ENCODE measurements at places on chromosomes 7 and 10.

DNA sequence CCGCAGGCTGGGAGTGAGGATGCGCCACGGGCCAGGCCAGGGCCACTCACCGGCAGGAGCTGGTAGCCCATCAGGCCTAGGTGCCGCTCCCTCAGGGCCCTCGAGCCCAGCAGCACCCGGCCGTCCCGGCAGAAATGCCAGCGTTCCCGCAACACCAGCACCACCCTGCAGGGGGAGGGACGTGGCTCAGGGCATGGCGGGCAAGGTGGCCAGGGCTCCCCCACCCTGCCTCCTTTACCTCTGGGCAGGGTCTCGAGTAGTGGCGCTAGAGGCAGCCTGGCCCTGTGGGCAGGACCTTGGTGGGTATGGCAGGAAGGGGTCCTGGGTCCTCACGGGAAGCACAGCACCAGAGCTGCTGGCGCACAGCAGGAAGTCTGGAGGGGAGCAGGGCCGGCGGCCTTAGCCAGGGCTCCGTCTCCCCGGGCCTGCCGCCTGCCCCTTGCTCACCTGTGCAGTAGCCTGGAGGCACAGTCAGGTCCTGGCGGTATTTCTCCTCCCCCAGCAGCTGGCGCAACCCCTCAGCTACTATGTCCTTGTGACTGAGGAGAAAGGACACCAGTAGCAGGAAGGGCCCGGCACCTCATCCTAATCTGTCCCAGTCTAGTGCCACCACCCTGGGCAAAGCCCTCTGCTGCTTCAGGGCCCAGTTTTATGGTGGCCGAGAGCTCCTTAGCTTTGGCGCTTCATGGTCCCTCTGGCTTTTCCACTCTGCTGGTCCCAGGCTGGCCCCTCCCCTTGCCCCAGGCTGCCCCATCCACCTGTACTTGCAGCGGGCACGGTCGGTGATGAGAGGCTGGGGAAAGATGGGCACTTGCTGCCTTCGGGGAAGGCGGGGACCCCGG lies 3.5 kb downstream of the FASTK start:
- no peak for DNase-seq

- no peak for DNase-seq
These were observed 108.3 kb downstream of the ANK3 start for GRCh38 chr10:60281331-60281730.

GRCh38 chr7:129212596-129212995 lies 12.2 kb upstream of the AHCYL2 start:
- DNase-seq = no peak

DNA sequence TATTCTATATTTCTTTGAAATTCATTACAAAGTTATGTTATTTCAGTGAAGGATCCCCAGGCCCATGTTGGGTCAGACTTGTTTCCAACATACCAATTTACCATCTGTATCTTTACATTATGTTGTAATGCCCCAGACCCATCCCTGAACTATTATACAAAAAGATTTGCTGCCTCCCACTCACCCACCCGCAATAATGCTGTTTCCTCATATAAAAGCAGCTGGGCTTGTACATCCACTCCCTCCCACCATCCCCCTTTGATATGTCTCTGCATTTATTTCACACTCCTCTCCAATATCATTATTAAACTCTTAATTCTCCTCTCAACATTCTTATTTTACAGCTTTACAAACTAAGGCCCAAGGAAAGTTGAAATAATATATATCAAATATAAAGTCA lies 153.7 kb downstream of the DOCK4 start:
- no peak for DNase-seq

- no peak for DNase-seq
These were observed 305.8 kb upstream of the NEBL start for GRCh38 chr10:21202776-21203462.

- DNase-seq = no peak
These were observed 52.6 kb downstream of the INPP5A start for GRCh38 chr10:132590094-132590751.

DNA sequence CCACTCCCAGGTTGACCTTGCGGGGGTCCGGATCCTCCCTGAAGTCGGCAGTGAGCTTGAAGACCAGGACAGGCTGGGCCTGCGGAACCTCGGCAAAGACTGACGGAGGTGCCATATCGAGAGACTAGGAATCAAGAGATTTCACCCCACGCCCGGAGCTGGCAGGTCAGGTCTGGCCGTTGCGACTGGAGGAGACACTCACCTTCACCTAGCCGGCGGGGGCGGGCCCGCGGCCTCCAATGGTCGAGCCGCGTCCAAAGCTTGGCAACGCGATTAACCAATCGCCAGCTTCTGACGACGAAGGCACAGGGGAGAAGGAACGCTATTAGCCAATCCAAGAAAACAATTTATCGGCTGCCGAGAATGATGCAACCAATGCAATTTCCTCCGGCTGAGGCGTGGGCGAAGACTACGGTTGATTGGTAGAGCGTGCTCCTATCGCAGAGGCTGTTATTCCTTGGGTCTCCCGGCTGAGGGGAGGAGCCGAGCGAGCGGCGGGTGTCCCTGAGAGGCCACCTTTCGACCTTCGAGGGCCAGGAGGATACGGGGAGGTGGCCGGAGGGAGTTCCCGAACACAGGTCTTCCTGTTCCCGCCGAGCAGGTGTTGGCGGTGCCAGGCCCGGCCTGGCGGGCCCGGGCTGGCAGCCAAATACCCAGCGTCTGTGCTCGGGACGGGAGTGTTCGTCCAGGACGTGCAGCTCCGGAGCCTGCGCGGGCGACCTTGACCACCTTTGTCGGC lies at the start of gene GOT1:
GOT1 (minus strand) TSS at position 174 of the 739 bp plus-strand sequence; CDS start at position 115, 59 bp downstream.
- peak; percentile 86 for DNase-seq

GRCh38 chr7:157853076-157853788 lies 516.4 kb downstream of the DNAJB6 start:
- DNase-seq = no peak

DNA sequence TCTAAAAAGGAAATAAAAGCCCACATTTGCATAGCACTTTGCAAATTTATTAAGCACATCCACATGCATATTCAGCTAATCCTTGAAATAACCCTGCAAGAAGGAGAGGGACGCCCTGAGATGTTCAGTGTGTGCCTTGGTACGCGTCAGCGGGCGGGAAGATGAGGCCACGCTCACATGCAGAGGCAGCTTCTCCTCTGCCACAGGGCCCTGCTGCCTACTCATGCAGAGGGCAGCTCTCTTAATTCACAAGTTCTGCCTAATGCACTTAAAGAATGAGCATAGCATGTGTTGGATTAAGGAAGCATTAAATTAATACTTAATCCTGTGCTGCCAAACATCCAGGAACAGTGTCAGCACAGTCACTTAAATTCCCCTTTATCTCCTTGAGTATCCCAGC lies 132.3 kb downstream of the HECW1 start:
- no peak for DNase-seq

DNA sequence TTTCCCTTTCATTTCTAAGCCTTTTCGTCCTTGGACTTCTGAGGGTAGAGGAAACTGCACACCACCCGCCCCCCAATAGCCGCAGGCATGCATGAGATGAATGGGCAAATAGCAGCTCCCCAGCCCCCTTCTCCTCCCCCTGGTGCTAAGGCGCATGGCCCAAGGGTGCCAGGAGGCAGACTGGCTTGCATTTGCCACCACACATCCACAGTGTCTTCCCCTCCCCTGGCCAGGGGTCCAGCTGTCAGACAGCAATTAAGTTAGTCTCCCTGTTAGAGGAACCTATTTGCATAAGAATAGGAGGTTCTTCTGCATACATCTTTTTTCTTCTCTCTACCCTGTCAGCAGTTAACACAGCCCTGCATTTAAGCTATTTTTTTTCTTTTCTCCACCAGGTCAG lies 20.2 kb downstream of the TOMM7 start:
- no peak for DNase-seq

GRCh38 chr10:5800782-5801181 lies 12.5 kb downstream of the GDI2 start:
- no peak for DNase-seq

- DNase-seq = no peak
These were observed 173.8 kb downstream of the DIP2C start for GRCh38 chr10:515674-516073.

DNA sequence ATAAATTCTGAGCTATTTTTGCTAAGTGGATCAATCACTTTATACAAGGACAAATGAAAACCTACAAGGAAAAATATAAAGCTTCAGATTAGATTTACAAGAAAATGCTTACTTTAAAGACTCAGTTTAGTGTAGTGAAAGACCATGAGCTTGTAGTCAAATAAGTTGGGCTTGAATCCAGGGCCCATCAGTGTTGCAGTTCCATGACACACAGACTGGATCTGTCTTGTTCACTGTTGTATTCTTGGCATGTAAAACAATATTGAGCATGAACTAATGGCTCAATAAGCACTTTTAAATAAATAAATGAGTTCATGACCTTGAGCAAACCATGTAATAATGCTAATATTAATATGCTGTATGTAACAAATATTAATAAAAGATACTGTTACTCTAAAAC lies 164.6 kb upstream of the KCND2 start:
- DNase-seq = no peak

- DNase-seq = no peak
These were observed 38.5 kb downstream of the GRID1 start for GRCh38 chr10:86327954-86328725.

DNA sequence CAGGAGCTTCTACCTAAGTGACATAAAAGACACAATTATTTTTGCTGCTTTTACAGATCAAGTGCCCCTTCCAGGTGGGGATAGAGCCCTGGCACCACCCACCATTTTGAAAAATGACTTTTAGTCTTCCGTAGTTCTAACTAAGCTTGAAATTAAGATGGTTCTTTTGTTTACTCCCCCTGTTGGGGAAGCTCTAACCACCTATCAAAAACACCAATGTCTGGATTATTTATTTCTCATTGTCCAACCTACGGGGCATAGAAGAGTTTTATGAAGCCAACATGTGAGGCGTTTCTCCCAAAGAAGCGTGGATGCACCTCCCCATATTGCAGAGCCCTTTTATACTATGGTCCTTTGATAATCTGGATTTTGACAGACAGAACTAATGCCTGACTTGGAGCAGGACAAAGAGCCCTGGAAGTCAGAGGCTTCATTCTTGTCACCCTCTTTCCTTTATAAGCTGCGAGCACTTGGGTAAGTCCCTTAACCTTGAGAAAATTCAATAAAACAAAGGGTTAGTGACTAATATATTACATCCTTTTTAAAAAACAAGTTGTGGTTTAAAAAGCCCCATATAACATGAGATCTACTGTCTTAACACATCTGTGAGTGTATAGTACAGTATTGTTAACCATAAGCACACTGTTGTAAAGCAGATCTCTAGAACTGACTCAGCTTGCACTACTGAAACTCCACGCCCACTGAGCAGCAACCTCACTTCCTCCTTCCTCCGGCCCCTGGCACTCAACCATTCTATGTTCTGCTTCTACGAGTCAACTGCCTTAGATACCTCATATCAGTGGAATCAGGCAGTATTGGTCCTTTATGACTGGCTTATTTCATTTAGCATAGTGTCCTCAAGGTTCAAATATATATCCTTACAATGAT lies 67.5 kb downstream of the ATXN7L1 start:
- DNase-seq = peak; percentile 81

DNA sequence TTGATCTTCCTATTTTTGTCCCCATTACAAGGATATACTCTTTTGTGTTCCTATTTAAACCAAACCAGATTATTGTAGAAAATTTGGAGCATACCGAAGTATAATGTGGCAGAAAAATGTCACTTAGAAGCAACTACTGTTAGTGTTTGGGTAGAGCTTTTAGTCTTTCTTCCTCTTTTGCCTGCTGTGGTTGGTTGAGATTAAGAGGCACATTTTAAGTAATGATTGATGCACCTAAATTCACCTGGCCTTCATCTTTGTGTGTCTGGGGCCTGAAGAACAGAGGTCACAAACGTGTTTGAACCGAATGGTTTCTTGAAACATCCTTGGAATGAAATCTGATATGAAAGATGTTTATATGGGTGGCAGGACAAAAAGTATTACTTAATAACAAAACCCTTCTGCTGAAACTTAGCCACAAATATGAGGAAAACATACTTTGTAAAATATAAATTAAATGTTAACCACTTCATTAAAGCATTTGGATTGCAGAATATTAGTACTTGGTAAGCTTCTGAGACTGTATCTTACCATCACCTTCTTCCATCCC lies 2.6 kb downstream of the BPGM start:
- DNase-seq = no peak

DNA sequence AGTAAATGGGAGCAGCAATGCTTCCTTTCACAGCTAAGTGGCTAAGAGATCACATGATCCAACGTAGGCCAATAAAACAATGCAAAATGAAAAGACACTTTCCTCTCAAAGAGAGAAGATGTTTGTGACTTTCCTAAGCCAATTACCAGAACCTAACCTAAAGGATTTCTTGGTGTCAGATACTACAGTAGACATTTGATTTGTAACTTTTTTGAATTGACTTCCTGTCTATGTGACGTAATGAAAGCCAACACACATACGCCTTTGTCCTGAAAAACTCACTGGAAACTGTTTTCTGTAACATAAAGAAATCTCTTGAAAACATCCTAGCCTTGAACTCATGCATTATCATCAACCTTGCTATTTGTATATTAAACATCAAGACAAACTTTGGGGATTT lies 417.1 kb downstream of the GPAM start:
- no peak for DNase-seq

DNA sequence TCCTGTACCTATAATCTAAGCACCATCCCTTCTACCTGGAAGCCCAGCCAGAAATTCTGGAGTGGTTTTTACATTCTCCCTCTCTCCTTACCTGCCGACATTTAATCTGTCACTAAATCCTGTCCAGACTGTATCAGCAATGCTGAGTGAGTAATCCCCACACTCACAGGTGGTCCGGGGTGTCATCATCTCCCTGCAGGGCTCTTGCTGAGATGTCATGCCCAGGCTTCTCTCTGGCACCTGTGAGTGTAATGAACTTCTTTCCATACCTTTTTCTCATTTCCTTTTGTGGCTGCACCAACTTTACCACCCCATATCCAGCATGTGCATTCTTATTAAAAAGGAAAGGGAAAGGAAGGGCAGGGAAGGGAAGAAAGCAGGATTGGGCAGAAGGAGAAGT lies 355.2 kb downstream of the CCSER2 start:
- no peak for DNase-seq

DNA sequence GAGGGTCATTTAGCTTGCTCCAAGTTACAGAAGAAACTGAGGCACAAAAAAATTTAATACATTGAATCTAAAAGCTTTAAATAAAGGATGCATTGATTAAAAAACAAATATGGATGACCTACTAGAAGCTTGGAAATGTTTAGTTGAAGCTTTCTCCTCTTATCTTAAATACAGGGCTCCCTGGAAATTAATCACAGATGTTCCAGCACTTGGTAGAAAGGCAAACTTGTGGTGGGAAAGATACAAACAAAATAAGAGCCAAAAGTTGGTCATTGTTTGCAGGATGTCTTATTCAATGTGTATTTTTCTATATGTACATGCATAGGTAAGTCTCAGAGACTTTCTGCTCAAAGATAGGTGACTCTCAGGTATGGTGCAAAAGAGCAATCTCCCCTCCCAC lies 40.7 kb upstream of the LYZL1 start:
- DNase-seq = no peak

GRCh38 chr10:22568928-22569327 lies 145.4 kb downstream of the PIP4K2A start:
- no peak for DNase-seq

All from CD4-positive, alpha-beta T cell (primary cell).